ENCODE measurements at places on chromosomes 4 and X.
A peak's percentile ranks its signal among the peaks of the same experiment; 100 is the strongest.

DNA sequence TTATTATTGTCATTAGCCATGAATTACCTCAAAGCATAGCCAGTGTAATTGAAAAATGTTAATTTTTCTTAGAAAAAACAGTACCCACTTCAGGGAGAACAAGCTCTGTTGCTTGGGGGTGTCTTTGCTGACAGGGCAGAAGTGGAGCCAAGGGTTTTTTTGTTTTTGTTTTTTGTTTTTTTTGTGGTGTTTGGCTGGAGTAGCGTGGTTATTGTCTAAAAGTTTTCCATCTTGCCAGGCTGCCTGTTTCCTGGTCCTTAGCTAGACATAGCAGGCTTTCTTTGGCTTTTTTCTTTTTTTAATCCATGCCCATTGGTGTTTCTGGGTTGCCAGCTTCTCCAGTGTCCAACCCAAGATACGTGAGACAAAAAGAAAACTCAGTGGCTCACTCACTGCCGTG is 61.5 kb downstream of the CASP3 start:
- H3K36me3 ChIP-seq: no peaks in the 10 kb centered on the region
- H3K4me3 ChIP-seq: no peak overlapping the region
- H3K27me3 ChIP-seq: no peaks in the 10 kb centered on the region

- DNase-seq: no peak
- no peaks in the 10 kb centered on the region for H3K4me1 ChIP-seq
- H3K36me3 ChIP-seq: no peaks in the 10 kb centered on the region
These were observed 1290.1 kb downstream of the PCDH7 start for GRCh38 chr4:32010221-32010620.

DNA sequence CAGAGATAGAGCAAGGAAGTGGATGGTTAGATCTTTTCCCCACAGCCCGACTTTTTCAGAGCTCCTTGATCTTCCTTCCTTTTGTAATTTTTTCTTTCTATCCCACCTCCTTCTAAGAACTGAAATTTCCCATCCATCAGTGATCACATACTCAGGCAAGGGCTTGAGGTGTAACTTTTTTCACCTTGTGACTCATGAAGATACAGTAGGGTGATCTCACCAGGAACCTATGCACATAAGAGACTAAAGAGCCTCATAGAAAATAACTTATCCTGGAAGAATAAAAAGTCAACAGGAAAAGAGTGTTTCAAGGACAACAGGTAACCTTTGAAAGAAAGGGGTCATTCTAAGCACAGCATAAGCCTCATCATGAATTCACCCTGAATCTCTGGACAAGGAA is 131.2 kb upstream of the HCCS start:
- H3K27me3 ChIP-seq: no peaks in the 10 kb centered on the region
- no peaks in the 10 kb centered on the region for H3K4me1 ChIP-seq
- H3K27ac ChIP-seq: no peak overlapping the region
- H3K4me3 ChIP-seq: no peak overlapping the region
- H3K36me3 ChIP-seq: no peaks in the 10 kb centered on the region

GRCh38 chr4:92163348-92163747 is 140.4 kb upstream of the GRID2 start:
- H3K4me1 ChIP-seq: no peaks in the 10 kb centered on the region
- no peak overlapping the region for H3K27ac ChIP-seq
- no peaks in the 10 kb centered on the region for H3K36me3 ChIP-seq
- H3K4me3 ChIP-seq: no peak overlapping the region
- DNase-seq: no peak

- H3K27ac ChIP-seq: no peak overlapping the region
- no peak for DNase-seq
- no peaks in the 10 kb centered on the region for H3K36me3 ChIP-seq
- no peaks in the 10 kb centered on the region for H3K4me1 ChIP-seq
- no peaks in the 10 kb centered on the region for H3K27me3 ChIP-seq
These were observed 43.7 kb downstream of the SLC10A7 start for GRCh38 chr4:146478009-146478408.

- H3K27me3 ChIP-seq: no peaks in the 10 kb centered on the region
- DNase-seq: no peak
- H3K27ac ChIP-seq: no peak overlapping the region
- peaks cover 8% of the 10 kb centered on the region for H3K4me1 ChIP-seq
- peaks cover 18% of the 10 kb centered on the region for H3K36me3 ChIP-seq
These were observed 1.0 kb upstream of the EDA start for GRCh38 chrX:69614886-69615285.

GRCh38 chrX:130179579-130180215 is 7.9 kb downstream of the RAB33A start:
- no peaks in the 10 kb centered on the region for H3K36me3 ChIP-seq
- DNase-seq: no peak
- no peak overlapping the region for H3K27ac ChIP-seq

- H3K4me1 ChIP-seq: no peaks in the 10 kb centered on the region
- no peak for DNase-seq
- peaks cover 20% of the 10 kb centered on the region for H3K27me3 ChIP-seq
- no peak overlapping the region for H3K4me3 ChIP-seq
- no peak overlapping the region for H3K27ac ChIP-seq
- no peaks in the 10 kb centered on the region for H3K36me3 ChIP-seq
These were observed 2.3 kb upstream of the SERPINA7 start for GRCh38 chrX:106040861-106041260.

- peaks cover 34% of the 10 kb centered on the region for H3K4me1 ChIP-seq
- H3K36me3 ChIP-seq: no peaks in the 10 kb centered on the region
- H3K27ac ChIP-seq: peak overlapping the region; percentile 88
- peak overlapping the region; percentile 4 for H3K4me3 ChIP-seq
These were observed 219.6 kb downstream of the PTTG2 start for GRCh38 chr4:38179690-38180377.
